Liver (tissue), 10 donors: ENCODE measurements at places on chromosomes 16 and 17.

- H3K27me3 ChIP-seq: no peaks in the 10 kb centered on the region
- H3K4me3 ChIP-seq: no peak overlapping the region
- no peak overlapping the region for H3K27ac ChIP-seq
- no peaks in the 10 kb centered on the region for H3K4me1 ChIP-seq
- no peak for DNase-seq
Measured at GRCh38 chr17:77184474-77184873, 43.7 kb downstream of the SEC14L1 start.

DNA sequence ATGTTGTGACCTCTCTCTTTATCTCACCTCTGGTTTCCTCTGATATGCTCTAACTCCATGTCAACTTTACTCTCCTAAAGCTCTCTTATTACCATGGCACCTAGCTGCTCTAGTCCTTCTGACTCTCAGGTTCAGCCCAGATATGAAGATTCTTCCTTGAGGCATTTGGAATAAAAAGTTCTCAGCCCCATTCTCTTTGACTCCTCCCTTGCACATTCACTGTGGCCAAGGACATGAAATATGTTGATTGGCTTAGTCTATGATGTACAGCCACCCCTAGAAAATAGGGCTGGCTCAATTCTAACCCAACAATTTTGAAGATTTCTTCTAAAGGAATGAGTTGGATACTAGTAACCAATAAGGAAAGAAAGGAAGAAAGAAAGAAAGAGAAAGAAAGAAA lies 20.8 kb upstream of the GAS7 start:
- H3K4me3 ChIP-seq: no peak overlapping the region
- no peaks in the 10 kb centered on the region for H3K27me3 ChIP-seq
- H3K36me3 ChIP-seq: no peaks in the 10 kb centered on the region
- no peak for DNase-seq
- H3K27ac ChIP-seq: no peak overlapping the region

DNA sequence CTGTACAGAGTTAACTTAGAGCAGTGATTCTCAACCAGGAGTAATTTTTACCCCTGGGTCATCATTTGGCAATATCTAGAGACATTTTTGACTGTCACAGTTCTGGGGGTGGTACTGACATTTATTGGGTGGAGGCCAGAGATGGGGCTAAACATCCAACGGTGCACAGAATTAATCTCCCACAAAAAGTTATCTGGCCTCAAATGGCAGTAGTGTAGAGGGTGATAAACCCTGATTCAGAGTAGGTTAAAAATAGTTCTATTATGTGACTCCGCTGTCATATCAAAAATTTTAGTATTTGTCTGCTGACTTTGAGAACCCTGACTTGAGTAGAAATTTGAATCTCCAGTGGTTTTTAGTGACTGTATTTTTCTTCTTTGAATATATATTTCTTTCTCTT lies 19.1 kb downstream of the VPS35L start:
- no peak overlapping the region for H3K27ac ChIP-seq
- H3K4me1 ChIP-seq: no peaks in the 10 kb centered on the region
- H3K4me3 ChIP-seq: no peak overlapping the region
- H3K36me3 ChIP-seq: peaks cover 14% of the 10 kb centered on the region

- no peaks in the 10 kb centered on the region for H3K4me1 ChIP-seq
- no peak overlapping the region for H3K4me3 ChIP-seq
- no peaks in the 10 kb centered on the region for H3K27me3 ChIP-seq
Measured at GRCh38 chr16:7614021-7614795, 281.6 kb downstream of the RBFOX1 start.

GRCh38 chr16:87598431-87598830 lies 3.9 kb upstream of the JPH3 start:
- DNase-seq: no peak
- no peaks in the 10 kb centered on the region for H3K27me3 ChIP-seq
- H3K36me3 ChIP-seq: no peaks in the 10 kb centered on the region
- no peak overlapping the region for H3K4me3 ChIP-seq
- no peak overlapping the region for H3K27ac ChIP-seq
- H3K4me1 ChIP-seq: peaks cover 4% of the 10 kb centered on the region

GRCh38 chr16:86968866-86969265 lies 348.3 kb downstream of the C16orf95 start:
- H3K27ac ChIP-seq: no peak overlapping the region
- no peaks in the 10 kb centered on the region for H3K4me1 ChIP-seq
- H3K27me3 ChIP-seq: no peaks in the 10 kb centered on the region
- no peak for DNase-seq
- no peaks in the 10 kb centered on the region for H3K36me3 ChIP-seq
